ENCODE measurements at places on chromosomes 16 and 17.
A peak's percentile ranks its signal among the peaks of the same experiment; 100 is the strongest.

GRCh38 chr16:20622498-20622870 is 46.3 kb upstream of the ACSM2B start:
- DNase-seq: no peak

DNA sequence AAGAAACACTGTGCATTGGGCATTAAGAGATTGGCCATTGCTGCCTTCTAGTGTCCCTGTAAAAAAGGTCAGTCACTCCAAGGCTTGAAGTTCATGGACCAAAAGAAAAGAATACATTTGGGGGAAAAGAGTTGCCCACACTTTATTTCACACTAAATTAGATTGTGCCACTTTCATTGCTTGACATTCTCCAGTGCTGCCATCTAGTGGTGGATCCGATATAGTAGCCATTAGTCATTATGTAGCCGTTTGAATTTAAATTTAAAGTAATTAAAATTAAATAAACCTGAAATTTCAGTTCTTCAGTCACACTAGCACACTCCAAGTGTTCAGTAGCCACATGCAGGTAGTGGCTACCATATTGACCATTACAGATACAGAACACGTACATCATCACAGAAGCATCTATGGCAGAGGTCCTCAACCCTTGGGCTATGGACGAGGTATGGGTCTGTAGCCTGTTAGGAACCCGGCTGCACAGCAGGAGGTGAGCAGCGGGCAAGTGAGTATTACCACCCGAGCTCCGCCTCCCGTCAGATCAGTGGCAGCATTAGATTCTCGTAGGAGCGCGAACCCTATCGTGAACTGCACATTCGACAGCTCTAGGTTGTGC is 21.9 kb upstream of the CDH5 start:
- DNase-seq: peak; percentile 61

DNA sequence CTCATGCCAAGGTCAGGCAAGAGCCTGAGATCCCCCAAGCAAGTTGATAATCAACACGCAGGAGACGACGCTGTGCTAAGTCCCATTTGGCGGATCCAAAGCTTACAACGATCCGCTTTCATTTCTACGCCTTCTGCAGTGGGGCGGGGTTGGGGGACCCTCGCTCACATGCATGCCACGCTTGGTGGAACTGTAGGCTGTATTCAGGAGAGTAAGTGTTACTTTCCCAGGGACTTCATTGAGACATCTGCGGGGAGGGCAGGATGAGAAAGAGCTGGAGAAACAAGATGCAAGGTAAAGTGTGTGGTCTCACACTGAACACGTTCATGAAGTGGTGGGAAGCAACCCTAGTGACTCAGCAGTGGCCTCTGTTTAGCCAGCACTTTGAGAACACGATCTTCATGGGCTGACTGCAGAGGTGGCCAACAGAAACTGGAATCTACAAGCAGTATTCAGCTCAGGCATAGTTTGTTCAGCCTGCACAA is 100.5 kb downstream of the XYLT1 start:
- DNase-seq: no peak

DNA sequence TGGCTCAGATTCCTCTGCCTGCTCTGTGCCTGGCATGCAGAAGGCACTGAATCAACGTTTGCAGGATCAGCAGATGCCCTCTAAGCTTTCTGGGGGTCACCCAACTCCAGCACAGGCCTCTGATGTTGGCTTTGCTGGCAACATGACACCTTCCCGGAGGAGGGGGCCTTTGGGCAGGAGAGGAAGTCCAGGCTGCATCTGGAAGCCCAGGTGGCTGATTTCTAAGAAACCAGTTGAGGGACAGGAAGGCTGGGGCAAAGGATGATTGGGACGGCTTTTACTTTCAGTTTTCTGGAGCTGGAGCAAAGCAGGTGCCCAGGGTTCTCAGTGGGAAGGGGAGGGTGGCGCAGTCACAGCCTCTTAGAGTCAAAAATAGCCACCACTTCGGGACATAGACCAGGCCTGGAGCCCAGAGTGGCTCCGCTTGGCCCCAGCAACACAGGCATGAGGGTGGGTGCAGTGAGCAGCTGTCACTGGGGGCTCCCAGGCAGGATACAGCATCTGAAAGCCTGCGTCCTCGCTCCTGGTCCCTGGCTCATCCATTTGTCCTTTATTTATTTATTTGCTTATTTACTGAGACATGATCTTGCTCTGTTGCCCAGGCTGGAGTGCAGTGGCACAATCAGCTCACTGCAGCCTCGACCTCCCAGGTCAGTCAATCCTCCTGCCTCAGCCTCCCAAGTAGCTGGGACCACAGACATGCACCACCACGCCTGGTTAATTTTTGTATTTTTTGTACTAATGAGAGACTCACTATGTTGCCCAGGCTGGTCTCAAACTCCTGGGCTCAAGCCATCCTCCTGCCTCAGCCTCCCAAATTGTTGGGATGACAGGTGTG is 15.1 kb downstream of the SOCS1 start:
- no peak for DNase-seq

DNA sequence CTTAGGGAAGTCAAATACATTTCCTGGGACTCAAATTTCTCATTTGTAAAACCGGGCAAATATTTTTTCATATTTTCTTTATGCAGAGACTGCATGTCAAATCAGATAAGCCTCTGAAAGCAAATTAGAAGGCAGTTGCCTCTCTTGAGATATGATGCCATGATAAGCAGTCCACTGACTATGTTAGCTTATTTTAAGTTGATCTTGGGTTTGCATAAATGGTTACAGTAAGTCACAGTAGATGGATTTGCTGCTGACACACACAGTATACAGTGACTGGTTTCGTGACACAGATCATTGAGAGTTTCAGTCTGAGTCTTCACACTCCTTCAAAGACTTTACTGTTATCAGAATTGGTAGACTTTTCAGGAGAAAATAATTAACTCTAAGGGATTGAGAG is 927.6 kb upstream of the CDH8 start:
- no peak for DNase-seq

Measured in stimulated activated CD4-positive, alpha-beta T cell treated with anti-CD3 and anti-CD28 coated beads, TNF-alpha, amount 100 ng/mL, for 48 hours (primary cell).